ENCODE measurements at places on chromosomes 6 and 20.
A peak's percentile ranks its signal among the peaks of the same experiment; 100 is the strongest.

DNA sequence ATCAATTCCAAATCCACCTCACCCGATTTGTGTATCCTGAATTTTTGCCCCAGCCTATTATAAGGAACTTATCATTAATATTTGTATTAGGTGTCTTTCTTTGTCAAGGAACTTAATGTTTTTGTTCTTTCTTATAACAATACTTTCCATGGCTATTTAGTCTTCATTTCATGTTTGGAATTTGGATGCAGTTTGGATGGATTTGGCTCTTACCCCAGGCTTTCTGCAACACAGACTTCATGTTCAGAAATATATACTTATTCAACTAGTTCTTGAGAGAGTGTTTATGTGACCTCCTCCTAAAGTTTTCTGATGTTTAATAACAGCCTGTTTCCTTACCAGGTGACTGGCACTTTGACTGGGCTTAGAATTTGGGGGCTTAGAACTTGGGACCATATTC, 35.9 kb upstream of the TOX2 start:
- no peak for DNase-seq

- DNase-seq, result no peak
These were observed 97.4 kb downstream of the SNX5 start for GRCh38 chr20:17871181-17871580.

DNA sequence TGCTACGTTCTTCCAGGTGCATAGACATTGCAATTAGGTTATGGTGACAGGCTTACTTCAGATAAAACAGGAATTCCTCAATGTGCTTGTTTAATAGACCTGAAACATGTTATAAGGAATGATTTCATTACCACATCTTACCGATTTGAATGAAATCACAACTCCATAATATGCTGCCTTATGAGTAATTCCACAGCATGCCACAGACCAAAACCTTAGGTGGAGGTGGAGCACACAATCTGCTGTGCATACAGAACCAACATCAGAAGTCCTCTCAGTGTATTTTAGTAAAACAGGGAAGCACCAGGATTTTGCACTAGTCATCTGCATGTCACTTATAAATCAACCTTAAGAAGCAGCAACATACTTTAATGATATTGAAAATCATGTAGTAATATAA, 148.9 kb upstream of the TSHZ2 start:
- DNase-seq, result no peak

DNA sequence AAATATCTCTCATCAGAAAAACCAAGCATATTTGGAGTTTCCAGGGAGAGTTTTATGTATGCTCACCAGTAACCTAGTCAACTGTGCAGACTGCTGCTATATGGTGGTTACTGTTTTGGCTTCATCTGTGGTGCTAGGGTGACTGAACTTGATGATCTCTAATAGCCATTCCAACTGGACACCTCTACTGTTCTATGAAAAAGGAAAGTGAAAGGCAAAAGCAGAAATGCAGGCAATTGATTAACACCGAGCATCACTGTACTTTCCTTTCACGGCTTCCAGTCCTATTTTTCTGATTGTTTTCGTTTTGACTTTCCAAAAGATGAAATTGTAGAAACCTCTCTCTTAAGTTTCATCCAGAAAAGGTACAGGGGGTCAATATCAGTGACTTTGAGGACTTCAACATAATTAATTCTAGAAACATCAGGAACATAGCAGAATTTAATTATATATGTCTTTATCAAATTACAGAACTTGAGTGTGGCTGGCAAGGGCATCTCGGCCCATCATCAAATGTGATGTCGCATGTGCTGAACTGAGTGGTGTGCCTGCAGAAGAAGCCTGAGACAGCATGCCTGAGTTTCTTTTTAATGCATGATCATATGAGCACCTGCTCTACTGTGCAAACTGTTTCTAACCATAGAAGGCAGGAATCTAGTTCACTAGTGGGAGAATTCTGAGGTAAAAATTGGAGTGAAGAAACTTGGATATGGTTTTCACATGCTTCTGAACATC, 464.3 kb upstream of the FLRT3 start:
- DNase-seq, result no peak

DNA sequence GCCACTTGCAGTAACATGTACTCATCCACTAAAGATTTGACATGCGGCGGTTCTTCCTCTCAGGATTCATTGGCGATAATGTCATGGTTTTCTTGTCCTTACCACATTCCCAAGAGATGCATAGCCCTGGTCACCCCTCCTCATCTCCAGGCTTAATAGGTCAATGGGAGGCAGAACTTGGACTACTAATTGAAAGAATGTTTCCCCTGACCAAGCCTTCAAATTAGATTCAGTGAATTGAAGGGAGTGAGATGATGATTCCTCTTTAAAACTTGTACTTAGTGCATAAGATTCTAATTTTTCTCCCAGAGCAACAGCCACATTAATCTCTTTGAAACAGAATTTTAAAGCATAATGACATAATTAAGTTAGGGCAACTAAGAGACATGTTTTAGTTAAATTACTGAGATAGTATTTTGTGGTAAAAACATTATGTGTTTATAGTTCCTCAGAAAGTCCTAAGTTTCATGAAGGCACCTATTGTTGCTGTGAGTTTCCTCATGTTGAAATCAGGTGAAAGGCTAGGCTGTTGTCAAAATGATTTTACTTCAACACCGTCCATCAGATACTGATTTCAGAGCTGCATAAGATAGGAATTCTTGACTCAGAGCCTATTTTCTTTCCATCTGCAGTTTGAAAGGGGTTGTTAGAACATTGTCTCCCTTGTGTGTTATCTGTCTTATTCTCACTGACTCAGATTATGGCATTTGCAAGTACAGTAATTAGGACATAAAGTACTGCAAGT, 48.5 kb downstream of the STK4 start:
- DNase-seq, result no peak

DNA sequence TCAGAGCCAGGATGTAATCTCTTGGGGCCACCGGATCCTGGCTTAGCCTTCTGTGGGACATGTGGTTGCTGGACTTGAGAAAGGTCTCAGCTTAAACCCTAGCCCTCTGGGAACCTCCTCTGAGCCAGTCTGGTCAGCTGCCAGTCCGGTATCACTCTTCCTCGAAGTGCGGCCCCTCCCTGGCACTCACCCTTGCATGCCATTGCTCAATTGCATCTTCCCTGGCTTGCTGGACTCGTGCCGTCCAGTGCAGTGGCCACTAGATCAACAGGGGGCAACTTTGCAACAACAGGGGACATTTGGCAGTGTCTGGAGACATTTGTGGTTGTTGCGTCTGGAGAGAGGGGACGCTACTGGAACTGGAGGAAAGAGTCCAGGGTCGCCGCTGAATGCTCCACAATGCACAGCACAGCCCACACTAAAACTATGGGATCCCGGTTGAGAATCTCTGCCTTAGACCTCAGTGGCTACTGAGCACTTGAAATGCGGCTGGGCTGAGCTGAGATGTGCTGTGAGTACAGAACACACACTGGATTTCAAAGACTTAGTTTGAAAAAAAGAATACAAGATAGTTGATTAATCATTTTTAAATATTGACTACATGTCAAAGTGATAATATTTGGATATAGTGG, 152.1 kb downstream of the TFAP2C start:
- no peak for DNase-seq

- no peak for DNase-seq
These were observed 546 bp upstream of the PSMG4 start for GRCh38 chr6:3258201-3258600.

GRCh38 chr20:25273046-25273445, 25.2 kb downstream of the PYGB start:
- DNase-seq, result peak; percentile 50
